ENCODE measurements at places on chromosomes 5 and 9. TPM values are rescaled to one million over a fixed set of nuclear protein-coding genes. Genes with fewer than 3 reads are reported as not detected.

- DNase-seq = no peak
Observed at GRCh38 chr9:6029604-6030274, 14.3 kb upstream of the RANBP6 start.

DNA sequence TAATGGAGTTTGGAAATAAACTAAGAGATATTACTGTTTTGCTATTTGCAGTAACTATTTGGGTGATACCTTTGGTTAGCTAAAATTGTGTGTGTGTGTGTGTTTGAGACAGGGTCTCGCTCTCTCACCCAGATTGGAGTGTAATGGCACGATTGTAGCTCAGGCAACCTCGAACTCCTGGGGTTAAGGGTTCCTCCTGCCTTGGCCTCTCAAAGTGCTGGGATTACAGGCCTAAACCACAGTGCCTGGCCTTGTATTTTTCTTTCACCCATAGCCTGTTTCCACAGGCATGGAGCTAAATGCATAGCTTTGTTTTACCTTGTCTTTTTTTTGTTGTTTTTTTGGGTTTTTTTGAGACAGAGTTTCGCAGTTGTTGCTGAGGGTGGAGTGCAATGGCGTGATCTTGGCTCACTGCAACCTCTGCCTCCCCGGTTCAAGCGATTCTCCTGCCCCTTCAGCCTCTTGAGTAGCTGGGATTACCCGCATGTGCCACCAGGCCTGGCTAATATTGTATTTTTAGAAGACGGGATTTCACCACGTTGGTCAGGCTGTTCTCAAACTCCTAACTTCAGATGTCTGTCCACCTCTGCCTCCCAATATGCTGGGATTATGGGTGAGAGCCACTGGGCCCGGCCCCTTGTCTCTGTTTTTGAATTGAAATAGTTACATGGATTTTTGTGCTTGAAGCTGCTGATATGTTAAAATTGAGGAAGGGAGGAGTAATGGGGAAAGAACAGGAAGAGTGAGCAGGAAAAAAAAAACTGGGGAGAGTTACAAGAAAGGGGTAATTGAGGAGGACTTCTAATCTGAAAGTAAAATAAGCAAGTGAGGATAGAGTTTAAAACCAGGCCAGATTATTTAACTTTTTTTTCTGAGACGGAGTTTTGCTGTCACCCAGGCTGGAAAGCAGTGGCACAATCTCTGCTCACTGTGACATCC, 5.7 kb downstream of the GPBP1 start:
- no peak for DNase-seq

GRCh38 chr9:69460012-69460411, 135.0 kb downstream of the ENTREP1 start:
- DNase-seq = no peak

DNA sequence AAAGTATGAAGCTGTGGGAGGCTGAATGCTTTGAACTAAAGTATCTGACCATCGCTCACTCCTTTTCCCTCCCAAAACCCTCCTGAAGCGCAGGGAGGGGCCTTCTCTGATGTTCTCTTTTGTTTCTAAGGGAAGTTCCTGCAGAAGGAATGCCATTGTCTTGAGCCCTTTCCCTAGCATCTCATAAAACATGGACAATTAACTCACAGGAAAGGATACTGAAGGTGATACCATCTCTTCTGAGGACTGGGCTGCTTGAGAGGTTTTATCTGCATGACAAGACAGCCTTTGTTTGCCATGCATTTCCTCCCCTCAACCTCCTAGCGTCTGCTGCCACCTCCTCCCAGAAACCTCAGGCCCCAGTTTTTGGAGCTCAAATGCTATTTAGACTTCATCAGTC, 4.3 kb upstream of the RMND5B start:
- no peak for DNase-seq

DNA sequence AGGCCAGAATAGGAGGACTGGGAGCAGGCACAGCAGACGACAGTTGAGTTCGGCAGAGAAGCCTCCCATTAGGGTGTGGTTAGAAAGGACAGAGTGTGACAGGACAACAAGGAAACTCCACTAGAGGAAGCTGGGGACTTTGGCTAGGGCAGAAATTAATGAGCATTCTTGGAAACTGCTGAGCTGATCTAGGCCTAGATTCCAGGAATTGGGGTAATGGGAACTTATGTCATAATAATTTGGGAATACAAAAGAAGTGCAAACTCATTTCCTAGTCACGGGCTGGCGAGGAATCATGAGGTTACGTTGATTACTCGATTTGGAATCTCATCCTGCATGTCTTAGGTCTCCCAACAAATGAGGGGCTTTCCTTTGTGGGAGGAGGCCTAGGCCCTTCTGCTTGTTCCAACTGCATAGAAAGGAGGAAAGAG, 144.6 kb upstream of the RPS23 start:
- no peak for DNase-seq

GRCh38 chr5:142059304-142059940, 46.6 kb upstream of the GNPDA1 start:
- DNase-seq = no peak

DNA sequence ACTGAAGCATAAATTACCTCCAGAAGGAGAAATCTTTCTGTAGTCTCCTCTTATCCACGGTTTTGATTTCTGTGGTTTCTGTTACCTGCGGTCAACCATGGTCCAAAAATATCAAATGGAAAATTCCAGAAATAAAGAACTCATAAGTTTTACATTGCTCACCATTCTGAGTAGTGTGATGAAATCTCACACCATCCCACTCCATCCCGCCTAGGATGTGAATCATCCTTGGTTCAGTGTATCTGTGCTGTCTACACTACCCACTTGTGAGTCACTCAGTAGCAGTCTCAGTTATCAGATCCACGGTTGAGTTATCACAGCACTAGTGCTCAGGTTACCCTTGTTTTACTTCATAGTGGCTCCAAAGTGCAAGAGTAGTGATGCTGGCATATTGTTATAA, 371.2 kb downstream of the NFIB start:
- DNase-seq = no peak

HAND1 gene
- not detected for total RNA-seq

GLE1 gene
- total RNA-seq = 32.0 TPM

IFNK gene
- not detected for total RNA-seq

SLC36A3 gene
- not detected for total RNA-seq

Data from tongue (tissue), 3 donors.